ENCODE measurements at places on chromosomes 11 and 22.

GRCh38 chr11:33000181-33000580, 15.5 kb upstream of the DEPDC7 start:
- no peak for DNase-seq

- no peak for DNase-seq
Observed at GRCh38 chr11:35752115-35752514, 89.5 kb downstream of the TRIM44 start.

- no peak for DNase-seq
Observed at GRCh38 chr11:87038235-87038977, 672 bp downstream of the TMEM135 start.

GRCh38 chr11:64477675-64478074, 113.3 kb upstream of the SLC22A12 start:
- DNase-seq, result no peak

- DNase-seq, result no peak
Observed at GRCh38 chr11:105000167-105000566, 22.8 kb downstream of the CASP5 start.

- DNase-seq, result no peak
Observed at GRCh38 chr11:86070142-86071056, 1.5 kb upstream of the PICALM start.
